Ammon's horn (tissue), 1 donor: ENCODE measurements at places on chromosomes 5 and 9.

- DNase-seq = no peak
These were observed 4.2 kb downstream of the ENTPD8 start for GRCh38 chr9:137436761-137437600.

- DNase-seq = no peak
These were observed 84.0 kb upstream of the SLC25A48 start for GRCh38 chr5:135750506-135750905.

- DNase-seq = no peak
These were observed 47.2 kb downstream of the MAST4 start for GRCh38 chr5:66643387-66643786.

DNA sequence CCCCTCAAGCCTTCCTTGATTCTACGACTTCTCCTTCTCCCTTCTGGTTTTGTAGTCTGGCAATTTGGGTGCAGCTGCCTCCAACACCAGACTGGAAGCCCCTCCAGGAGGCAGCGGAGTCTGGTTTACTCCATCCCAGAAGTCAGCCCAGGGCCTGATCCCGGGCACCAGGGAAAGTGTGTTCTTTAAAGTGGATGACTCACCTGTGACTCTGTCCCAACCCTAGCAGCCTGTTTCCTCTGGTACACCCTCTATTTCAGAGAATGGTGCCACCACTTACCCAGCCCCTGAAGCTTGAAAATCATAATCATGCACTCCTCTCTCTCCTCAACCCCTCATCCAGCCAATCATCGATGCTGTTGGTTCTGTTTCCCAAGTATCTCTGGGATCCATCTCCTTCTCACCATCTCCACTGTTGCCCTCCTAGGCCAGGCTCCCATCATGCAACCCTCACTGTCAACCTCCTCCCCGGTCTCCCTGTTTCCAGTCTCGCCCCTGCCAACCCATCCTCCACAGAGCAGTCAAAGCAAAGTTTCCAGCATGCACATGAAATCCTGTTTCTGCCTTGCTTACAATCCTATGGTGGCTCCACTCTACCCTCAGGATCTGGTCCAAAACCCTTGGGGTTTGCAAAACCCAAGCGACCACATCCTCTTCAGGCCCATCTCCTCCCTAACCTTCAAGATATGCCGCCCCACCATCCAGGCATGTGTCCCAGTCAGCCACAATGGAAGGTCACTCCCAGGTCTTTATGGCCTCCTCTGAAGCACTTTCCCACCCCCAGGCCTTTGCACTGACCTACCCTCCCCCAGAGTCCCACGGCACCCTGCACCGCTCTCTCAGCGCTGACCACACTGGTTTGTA lies 10.5 kb downstream of the LHX6 start:
- no peak for DNase-seq

DNA sequence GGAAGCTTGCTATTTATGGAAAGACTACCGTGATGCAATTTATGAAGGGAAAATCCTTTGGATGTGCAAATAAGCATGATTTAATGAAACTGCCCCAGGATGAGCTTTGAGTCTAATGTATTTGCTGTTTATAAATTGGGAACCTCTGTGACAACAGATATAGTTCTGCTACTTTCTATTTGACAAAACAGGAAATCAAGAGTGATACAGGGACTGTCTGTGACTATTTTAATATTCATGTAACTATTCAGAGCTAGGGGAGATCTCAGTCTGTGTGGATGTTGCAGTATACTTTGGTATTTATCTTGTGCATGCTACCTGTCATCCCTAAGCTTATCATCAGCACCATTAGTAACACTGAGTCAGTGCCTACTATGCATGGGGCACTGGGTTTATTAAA lies 132.1 kb downstream of the PDZD2 start:
- DNase-seq = no peak

GRCh38 chr9:14693251-14693861 lies at the start of gene ZDHHC21:
ZDHHC21 (minus strand) TSS chr9:14693432; CDS start chr9:14674340, 19,092 bp downstream.
- peak; percentile 82 for DNase-seq

DNA sequence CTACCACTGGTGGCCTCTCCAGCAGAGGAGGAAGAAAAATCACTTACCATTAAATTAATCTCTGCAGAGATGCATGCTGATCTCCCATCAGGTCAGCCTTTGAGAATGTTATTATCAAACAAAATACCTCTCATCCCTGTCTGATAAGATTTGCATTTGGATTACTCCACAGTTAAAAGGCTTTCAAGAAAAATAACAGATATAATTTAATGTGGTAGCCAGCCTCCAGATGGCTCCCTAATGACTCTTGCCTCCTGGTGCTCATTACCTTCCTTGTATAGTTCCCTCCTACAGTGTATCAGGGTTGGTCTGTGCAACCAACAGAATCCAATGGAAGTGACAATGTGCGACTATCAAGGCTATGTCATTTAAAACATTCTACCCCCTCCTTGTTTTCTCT lies 63.6 kb upstream of the TNPO1 start:
- DNase-seq = no peak

- no peak for DNase-seq
These were observed 353 bp upstream of the PDGFRB start for GRCh38 chr5:150156027-150156368.

GRCh38 chr9:114307899-114308267 lies 15.0 kb upstream of the ORM1 start:
- DNase-seq = no peak

- no peak for DNase-seq
These were observed 33.1 kb downstream of the CRB2 start for GRCh38 chr9:123389070-123389469.

DNA sequence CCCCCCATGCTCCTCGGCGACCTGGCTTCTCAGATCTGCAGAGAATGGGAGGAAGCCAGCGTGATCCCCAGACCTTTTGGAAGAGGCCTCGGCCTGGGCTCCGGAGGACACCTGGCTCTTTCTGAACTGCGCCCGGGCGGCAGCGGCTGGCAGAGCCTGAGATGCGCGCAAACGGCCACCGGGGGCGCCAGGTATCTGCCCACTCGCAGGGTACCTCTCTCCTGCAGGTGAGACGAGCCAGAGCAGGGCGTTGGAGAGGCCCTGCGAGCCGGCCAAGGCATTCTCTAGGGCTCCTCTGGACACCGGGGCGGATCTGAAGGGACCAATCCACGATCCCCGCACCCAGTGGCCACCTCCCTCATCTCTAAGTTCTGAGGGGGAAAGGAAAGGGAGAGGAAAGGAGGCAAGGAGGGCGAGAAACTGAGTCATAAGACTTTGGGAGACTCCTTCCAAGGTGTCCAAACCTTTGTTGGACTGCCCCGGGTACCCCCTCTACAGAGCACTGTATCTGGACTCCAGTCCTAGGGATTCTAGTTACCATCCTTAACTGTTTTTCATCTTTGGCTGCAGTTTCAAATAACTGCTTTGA lies 55.0 kb upstream of the SLC46A2 start:
- DNase-seq = no peak

- no peak for DNase-seq
These were observed 13.4 kb upstream of the SLC25A51 start for GRCh38 chr9:37917313-37917731.

GRCh38 chr9:115353681-115354080 lies 235.7 kb upstream of the TNC start:
- no peak for DNase-seq

DNA sequence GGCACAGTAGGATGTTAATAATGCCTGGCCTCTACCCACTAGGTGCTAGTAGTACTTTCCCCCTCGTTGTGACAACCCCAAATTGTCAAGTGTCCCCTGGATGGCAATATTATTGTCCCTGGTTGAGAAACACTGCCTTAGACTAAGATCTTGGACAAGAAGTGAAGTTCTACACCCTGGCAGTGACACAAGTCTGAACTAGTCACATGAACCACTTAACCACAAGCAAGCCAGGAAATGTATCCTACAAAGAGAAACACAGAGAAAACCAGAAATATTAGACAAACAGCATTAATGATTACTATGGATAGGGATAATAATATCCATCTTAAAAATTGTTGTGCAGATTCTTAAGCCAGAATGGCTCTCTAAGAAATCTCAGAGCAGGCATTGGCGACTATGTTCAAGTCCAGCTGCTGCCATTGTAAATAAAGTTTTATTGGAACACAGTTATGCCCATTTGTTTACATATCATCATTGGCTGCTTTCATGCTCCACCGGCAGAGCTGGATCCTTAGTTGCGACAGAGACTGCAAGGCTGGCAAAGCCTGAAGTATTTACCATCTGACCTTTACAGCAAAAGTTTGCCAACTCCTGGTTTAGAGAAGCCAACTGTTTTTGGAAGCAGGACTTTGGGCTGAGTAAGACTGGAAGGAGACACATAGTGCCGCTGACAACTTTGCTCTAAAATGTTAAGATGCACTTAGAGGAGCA lies 80.8 kb downstream of the NTRK2 start:
- no peak for DNase-seq

DNA sequence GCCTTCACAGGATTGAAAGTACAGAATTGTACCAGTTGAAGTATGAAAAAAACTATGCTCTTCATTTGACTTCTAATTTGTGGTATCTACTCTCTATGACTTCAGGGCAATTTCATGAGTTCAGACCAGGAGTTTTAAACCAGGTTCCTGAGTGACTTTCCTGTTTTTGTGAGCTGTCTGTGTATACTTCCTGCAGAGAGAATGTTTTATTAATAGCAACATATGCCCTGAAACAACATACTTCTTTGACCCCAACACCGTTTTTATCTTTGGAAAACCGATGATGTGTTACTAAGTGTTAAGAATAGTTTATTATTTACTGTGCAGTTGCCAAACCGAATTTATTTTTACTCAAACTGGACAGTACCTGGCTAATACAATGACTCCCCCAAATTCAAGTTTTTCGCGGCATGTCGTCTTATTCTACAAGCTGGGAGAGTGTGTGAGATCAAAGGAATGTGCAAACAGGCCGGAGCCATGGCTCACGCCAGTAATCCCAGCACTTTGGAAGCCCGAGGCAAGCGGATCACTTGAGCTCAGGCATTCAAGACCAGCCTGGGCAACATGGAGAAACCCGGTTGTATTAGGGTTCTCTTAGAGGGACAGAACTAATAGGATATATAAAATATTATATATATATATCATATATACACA lies 58.7 kb upstream of the ERBIN start:
- DNase-seq = no peak

DNA sequence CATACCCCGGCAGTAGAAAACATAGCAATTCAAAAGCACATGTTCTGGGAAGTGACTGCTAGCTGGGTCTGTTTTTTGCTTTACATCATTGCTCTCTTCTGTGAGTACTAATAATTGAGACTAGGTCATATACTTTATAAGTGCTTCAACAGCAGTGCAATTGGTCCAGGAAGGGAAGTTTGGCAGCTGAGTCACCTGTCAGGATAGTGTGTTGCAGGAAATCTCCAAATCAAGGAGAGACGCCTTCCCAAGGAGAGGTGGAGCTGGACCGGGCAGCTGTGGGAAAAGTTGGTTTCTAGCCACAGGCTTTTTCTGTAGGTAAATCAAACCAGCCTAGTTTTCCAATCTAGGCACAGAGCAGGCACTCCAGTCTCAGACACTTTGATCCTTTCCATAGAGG lies 330.1 kb downstream of the ENC1 start:
- no peak for DNase-seq

DNA sequence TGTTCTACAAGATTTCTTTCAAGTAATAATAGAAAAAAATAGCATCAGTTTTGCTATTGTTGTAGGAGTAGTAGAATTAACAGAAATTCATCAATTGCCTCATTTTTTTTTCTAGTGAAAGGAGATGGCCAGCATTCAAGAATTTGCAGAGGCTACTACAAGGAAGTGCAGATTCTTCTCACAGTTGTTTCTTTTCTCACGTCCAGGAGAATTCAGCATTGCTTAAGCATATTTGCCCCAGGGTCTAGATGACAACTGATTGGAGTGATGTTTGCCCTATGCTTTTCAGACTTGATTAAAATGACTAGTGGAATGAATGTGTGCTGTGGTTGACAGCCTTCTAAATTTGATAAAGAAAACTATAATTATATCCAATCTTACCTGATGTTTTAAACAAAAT lies 46.6 kb upstream of the SLC12A2 start:
- DNase-seq = no peak

- no peak for DNase-seq
These were observed 539.5 kb downstream of the EBF1 start for GRCh38 chr5:158560170-158560569.

DNA sequence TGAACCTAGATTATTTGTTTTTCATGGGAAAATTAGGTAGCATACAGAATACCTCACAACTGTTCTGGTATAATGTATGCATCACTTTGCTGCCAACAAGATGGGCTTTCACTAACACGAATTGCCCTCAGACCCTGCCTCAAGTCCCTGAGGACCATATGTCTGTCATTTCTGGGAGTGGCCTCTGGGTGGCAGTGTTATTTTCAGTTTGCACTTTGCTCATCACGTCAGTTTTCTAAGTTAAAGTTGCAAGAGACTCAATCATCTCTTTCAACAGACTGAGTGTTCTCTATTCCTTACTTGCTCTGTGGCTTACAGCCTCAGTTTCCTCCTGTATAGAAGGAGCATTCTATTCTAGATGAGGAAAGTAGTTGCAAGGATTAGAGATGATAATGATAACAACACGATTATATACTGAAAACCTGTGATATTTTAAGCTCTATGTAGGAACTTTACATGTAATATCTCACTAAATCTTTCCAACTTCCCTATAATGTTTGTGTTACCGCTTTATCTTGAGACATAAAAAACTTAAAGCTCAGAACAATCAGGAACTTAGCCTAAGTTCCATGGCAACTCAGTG lies 55.7 kb downstream of the TSSK1B start:
- peak; percentile 78 for DNase-seq

- DNase-seq = peak; percentile 97
These were observed 46.9 kb downstream of the CNTRL start for GRCh38 chr9:121121582-121122087.

- DNase-seq = no peak
These were observed 1089.9 kb upstream of the CDH6 start for GRCh38 chr5:30103452-30104202.

- DNase-seq = no peak
These were observed 281.7 kb upstream of the IRX2 start for GRCh38 chr5:3033033-3033755.

DNA sequence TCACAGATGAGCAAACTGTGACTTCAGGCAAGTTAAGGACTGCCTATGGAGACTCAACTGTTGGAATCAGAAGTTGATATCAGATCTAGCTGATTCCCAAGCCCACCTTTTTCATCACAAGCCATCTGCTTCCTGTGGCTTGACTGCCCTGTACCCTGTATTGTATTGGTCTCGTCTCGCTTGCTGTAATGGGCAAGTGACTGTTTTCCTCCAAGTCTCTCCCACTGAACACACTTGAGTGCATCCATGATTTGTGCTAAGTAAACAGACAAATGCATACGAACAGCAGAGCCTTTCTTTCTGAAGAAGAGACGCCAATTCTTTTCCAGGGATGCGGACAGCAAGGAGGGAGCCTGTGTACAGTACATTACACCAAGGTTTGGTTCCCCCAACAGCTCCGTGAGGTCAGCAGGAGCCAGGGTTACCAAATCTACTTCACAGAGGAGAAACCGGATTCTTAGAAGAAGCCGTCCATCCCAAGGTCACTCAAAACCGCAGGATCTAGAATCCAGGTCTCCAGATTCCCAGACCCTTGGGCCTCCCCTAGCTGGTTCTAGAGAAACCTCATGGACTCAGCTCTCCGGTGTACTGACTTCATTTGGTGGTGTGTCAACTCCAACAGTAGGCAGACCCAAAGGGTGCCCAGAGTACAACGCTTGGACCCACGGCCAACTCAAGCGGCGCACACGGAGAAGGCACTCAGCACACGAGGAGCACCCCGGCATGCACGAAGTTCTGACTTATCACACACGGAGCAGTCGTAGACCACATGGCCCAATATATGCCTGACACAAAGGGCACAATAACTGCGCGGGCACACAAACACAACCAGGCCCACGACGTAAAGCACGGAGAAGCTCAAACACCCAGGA lies 1.1 kb downstream of the BAG1 start:
- peak; percentile 59 for DNase-seq
